Effector memory CD4-positive, alpha-beta T cell (primary cell): ENCODE measurements at places on chromosomes 16 and 17.

GRCh38 chr16:29025218-29025617, 40.4 kb downstream of the LAT start:
- DNase-seq = no peak

GRCh38 chr17:69959283-69959682, 115.7 kb upstream of the KCNJ16 start:
- DNase-seq = no peak

- DNase-seq = no peak
Measured at GRCh38 chr16:67212766-67213165, 13.8 kb downstream of the ELMO3 start.

GRCh38 chr17:42275527-42276358, 448 bp downstream of the STAT5B start:
- DNase-seq = no peak

- no peak for DNase-seq
Measured at GRCh38 chr16:12059216-12059769, 82.8 kb downstream of the SNX29 start.

GRCh38 chr16:65731833-65732232, 610.0 kb upstream of the CDH11 start:
- no peak for DNase-seq

DNA sequence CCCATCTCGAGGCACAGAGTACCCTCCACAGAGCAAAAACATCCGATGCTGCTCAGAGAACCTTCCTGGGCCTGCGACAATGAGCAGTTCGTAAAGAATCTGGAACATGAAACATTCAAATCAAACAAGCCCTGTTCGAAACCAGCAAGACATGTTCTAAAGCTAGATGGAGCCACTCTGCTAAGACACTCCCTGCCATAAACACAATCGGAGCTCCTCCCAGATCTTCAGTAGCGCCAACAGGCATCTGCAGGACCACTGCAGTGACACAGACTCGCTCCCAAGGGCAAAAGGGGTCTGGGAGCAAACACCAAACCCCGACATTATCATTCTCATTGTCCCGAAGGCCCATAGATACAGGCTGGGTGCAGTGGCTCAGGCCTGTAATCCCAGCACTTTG, 108.7 kb downstream of the ZFHX3 start:
- no peak for DNase-seq

DNA sequence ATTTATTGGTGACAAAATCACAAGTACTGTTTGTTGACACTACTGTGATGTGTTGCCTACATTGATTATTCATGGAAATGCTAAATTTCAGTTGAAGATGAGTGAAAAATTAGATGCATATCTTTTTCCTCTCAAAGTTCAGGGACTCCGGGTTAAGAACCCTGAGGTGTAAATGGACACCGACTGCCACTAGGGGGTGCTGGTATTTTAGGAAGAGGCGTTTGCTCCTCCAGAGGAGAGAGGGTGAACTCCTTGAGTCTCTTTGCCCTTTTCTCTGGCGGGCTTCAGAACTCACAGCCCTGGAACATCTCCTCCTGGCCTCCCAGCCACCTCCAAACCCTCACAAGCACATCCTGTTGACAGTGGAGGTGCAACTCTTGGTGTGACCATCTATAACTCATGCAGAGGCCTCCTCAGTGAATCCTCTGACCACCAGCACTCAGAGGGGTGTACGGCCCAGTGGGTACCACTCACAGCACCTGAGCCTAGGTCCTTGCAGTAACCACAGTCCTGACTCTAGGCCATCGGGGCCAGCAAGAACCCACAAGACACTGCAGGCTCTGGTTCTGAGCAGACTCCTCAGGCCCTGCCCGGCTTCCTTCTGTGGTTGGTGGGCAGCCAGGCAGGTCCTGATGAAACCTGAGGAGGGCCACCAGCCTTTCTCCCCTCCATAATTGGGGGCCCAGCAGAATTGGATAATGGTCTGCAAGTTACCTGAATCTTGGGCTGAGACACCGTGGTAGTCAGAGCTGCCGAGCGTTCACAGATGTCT, 26.2 kb upstream of the PIK3R5 start:
- DNase-seq = no peak

GRCh38 chr17:7233701-7234082, 625 bp downstream of the DVL2 start:
- no peak for DNase-seq

- DNase-seq = no peak
Measured at GRCh38 chr17:46795379-46795952, 23.0 kb downstream of the WNT3 start.

GRCh38 chr17:44543213-44543904, 13.9 kb upstream of the FZD2 start:
- DNase-seq = no peak

- no peak for DNase-seq
Measured at GRCh38 chr17:60602385-60602742, 2.4 kb downstream of the PPM1D start.

- DNase-seq = no peak
Measured at GRCh38 chr16:76478105-76478504, 200.9 kb downstream of the CNTNAP4 start.

- no peak for DNase-seq
Measured at GRCh38 chr16:10752843-10753523, 9.3 kb downstream of the NUBP1 start.

DNA sequence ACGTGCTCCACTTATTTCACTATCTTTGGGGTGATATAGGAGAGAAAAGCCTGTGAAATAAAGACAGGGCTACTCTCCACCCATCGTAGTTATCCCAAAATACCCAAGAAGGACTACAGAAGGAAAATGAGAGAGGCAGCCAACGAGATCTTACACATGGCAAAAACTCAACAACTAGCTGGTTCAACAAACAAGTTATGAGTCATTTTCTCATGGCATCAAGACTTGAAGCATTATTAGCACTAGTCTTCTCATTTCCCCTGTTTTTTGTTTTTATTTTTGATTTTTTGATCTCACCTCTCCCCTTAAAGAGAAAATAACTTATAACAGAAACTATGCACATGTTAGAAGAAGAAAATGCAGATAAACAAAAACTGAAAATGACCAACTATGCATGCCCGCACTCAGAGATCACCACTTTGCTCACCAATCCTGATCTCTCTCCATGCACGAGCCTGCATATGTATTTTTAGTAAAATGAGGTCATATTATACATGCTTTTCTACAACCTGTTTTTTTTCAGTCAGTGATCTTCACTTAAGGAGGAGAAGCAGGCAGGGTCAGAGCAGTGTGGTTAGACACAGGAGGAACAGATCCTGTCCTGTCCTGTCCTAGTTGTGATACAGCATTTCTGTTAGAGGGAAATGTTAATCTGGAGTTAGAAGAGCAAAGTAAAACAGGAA, 22.8 kb downstream of the FAM117A start:
- no peak for DNase-seq

DNA sequence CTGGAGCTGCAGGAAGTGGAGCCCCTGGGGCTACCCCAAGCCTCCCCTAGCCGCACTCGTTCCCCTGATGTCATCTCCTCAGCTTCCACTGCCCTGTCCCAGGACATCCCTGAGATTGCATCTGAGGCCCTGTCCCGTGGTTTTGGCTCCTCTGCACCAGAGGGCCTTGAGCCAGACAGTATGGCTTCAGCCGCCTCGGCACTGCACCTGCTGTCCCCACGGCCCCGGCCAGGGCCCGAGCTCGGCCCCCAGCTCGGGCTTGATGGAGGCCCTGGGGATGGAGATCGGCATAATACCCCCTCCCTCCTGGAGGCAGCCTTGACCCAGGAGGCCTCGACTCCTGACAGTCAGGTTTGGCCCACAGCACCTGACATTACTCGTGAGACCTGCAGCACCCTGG, 4.1 kb upstream of the NRN1L start:
- DNase-seq = no peak

GRCh38 chr17:44346064-44346844, 1.2 kb downstream of the GRN start:
- DNase-seq = no peak

DNA sequence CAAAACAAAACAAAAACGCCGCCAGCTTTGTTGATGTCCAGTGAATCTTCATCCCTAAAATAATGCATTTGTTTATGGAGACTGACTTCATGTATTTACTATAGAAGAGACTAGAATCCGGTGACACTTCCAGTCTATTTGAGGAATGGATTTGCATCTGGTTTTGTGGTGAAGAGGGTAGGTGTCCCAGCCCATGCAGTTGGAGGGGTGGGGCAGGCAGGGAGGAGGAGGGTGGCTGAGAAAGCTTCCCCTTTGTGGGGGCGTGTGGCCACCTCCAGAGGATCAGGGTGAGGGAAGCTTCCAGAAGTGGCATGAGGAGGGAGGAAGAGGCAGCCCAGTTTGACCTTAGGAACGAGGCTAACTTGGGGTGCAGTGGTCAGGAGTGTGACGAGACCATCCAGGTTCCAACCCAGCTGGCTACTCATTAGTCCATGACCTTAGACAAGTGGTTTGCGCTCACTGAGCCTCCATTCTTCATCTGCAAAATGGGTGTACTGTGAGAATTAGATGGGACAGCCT, 69.5 kb downstream of the CMIP start:
- no peak for DNase-seq

GRCh38 chr16:11418506-11418905, 73.2 kb downstream of the RMI2 start:
- no peak for DNase-seq

GRCh38 chr16:12201216-12201615, 224.7 kb downstream of the SNX29 start:
- no peak for DNase-seq

DNA sequence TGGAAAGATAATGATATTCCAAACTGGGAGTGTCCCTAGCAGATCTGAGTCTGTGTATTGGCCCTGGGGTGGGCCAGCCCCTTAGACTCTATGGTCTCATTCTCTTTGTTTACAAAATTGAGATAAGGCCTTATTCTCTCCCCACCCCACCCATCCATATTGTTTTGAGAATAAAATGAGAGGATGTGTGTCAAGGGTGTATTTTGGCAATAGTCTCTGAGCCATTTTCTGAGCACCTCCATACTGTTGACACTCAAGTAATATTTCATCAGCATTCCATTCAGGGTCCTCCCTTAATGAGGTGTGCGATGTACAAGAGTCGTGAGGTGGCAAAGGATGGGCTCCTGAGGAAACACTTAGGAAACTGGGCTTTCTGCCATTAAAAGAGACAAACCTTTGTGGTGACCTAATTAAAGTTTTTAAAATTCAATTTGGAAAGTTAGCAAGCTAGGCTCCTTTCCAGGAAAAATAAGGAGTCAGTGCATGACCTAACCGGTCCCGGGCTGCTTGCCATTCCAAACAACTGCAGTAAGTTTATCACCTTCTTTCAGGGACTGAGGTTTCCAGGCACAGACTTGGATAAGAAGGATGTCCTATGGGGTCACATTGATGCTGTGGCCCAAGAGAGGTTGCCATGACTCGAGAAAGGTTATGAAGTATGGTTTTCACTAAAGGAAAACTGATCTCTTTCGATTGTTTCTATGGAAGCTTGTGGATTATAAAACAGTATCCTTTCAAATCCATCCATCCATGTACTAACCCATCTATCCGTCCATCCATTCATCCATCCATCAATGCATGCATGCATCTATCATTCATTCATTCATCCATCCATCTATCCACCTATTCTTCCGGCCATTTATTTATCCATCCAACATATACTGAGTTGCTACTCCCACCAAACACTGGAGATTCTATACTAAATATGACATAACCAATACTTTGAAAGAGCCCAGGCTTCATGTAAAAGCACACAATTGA, 443.3 kb downstream of the UTP18 start:
- DNase-seq = no peak

GRCh38 chr16:50121721-50122445, 31.2 kb upstream of the TENT4B start:
- peak; percentile 1 for DNase-seq

DNA sequence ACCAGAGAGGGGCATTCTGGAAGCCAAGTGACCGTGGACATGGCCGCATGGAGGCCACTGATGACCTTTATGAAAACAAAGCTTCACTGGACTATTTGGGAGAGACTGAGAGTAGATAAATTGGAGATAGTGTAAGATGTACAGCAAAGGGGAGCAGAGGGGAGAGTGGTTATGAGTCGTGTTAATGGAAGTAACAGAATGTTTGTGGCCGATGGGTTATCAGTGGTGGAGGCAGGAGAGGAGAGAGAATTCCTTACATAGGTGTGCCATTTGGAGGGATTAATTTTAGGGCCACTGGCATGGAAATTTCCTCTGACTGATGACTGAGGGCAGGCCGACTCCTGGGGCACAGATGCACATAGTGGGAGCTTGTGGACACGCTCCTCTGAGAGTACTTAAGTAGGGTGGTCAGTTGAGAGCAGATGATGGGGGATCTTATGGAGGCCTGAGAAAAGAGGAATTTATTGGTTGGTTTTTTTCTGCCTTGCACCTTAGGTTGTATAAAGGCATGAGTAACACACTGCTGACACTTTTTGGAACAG, 19.2 kb downstream of the PRPSAP2 start:
- no peak for DNase-seq

- DNase-seq = no peak
Measured at GRCh38 chr17:57136355-57136754, 51.3 kb downstream of the AKAP1 start.

DNA sequence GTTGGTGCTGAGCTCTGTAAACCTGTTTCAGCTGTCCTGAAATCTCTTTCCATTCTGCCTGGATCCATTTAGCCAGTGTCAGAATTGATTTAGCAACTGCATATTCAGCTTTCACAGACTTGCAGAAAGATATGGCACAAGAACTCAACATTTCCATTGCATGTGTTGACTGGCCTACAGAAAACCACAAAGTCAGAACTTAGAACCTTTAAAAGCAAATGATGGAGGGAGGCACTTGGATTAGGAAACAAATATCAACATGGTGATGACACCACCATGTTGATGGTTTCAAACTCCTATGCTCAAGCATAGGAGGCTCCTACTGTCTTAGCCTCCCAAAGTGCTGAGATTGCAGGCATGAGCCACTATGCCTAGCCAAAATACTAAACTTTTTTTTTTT, 52.3 kb upstream of the ARL6IP1 start:
- DNase-seq = no peak

- no peak for DNase-seq
Measured at GRCh38 chr17:549177-550040, 165.2 kb downstream of the VPS53 start.

DNA sequence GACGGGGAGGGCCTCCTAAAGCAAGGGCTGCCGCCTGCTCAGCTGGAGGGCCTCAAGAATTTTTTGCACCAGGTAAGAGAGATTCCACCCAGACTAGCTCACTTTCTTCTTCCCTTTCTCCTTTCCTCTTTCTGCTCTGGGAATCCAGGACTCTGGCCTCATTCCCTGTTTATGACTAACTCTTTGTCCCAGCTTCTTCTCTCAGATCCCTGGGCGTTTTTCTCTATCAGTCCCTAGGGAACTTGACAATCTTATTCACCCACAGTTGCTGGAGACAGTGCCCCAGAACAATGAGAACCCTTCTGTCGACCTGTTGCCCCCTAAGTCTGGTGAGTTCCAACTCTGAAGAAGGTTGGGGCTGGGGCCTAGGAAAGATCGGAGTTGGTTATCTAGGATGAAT, 15.6 kb downstream of the CNTROB start:
- no peak for DNase-seq

GRCh38 chr17:80851277-80851925, 140.2 kb upstream of the CHMP6 start:
- no peak for DNase-seq

GRCh38 chr17:40582328-40582901, 17.1 kb upstream of the CCR7 start:
- DNase-seq = peak; percentile 22
